Stimulated activated CD4-positive, alpha-beta T cell treated with anti-CD3 and anti-CD28 coated beads, TNF-alpha, amount 100 ng/mL, for 24 hours (primary cell): ENCODE measurements at places on chromosomes 13 and 19.
A peak's percentile ranks its signal among the peaks of the same experiment; 100 is the strongest.

- DNase-seq = no peak
These were observed 17.1 kb downstream of the NAA16 start for GRCh38 chr13:41327994-41328790.

DNA sequence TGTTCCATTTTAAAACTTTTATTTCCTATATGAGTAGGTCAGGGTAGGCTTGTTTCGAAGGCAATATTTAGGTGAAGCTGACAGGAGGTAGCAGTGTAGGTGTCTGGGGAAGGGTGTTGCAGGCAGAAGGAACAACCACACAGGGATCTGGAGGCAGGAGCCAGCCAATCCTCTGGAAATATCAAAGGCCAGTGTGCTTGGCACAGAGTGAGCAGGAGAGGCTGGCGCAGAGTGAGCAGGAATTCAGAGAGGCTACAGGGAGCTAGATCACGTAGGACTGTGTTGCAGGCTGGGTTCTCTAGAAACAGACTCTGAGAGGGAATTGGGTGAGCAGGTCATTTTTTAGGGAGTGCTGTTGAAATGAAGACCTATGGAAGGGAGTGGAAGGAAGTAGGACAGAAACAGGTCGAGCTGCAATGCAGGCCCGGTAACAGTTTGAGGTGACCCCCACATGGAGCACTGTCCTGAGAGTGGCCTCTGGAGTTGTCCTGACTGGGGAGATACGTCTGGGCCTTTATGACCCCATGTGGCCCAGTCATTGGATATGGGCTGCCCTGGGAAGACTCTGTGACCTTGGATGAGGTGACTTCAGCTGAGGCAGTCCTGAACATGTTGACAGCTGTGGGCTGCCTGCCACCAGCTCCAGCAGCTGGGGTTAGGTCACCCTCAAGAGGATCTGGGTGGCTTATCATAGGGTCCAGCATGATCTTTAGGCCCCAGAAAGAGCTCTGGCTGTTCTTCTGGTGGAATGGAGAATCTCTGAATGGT, 51.7 kb downstream of the ERCC5 start:
- DNase-seq = no peak

- DNase-seq = no peak
These were observed 313.3 kb downstream of the HS6ST3 start for GRCh38 chr13:96403241-96403640.

DNA sequence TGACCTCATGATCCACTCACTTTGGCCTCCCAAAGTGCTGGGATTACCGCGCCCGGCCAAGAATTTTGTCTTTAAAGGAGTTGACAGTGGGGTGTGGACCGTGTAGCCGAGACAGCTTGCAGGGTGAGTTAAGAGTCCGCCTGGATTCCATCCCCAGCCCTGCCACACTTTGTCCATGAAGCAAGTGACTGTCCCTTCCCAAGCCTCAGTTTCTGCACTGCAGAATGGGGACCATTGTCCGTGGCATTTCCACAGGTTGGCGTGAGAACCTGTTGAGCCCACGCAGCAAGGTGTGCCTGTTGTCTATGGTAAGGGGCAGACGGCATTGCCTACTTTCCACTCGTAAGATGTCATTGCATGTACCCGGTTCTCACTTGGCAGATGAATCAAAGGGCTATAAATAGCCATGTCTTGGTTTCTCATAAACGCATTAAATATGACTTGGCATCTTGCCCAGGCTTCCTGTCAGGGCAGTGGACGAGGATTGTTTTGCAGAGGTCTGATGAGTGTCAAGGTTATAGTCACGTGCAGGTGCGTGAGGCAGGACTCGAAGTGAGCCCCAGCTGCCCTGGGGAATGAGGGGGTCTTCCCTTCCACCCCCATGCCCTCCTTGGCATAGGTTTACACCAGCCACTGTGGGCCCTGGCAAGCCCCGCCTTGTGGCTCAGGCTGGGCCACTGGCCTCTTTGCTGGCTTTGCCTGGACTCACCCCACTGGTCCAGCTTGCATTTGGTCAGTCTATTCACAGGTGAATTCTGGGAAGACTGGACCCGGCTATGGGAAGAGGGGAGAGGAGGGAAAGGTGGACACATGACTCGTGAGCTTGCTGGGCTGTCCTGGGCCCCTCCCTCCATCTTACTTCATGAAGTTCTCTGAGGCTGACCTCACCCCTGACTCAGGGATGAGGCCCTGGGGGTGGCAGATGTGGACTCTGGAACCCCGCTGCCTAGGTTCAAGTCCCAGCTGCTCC, 14.6 kb downstream of the FAM187B start:
- DNase-seq = peak; percentile 78

DNA sequence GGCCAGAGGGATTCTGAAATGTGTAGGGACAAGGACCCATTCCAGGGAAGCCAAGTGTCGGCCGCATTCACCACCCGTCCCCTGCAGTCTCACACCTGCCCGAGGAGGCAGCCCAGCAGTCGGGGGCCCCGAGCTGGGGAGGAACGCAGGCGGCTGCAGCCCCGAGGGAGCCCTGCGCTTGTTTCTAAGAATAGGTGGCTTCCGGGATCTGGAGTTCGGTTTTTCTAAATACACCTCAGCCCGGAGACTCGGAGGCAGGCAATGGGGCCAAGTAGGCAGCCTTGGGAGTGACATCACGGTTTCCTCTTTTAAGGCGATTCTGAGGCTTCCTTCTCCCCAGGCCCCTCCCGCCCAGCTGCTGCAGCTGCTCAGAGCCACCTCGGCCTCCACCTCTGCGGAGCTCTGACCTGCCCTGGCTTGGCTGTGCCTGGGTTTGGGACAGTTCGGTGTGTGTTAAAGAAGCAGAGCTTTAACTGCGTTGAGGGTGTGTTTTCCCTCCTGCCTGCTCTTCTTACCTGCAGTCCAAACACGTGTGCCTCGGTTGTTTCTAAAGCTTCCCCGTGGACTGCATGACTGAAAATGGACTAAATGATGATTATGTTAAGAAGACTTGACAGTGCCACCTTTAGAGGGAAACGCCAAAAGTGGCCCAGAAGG, 80.5 kb downstream of the COL4A2 start:
- DNase-seq = no peak

GRCh38 chr13:73321043-73321442, 262.2 kb downstream of the KLF5 start:
- DNase-seq = no peak

DNA sequence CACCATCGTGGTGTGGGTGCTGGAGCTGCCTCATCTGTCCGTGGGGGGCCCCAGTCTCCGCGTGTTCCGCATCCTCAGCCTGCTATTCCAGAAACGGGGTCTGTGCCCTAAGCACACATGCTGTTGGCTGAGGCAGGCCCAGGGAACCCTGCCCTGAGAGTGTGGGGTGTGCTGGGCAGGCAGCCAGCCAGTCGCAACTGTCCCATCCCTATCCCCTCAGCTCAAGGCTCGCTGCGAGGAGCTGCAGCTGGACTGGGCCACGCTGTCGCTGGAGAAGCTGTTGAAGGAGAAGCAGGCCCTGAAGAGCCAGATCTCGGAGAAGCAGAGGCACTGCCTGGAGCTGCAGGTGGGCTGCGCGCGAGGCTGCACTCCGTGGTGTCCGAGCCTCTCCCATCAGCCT, 21.9 kb downstream of the PLEKHJ1 start:
- DNase-seq = no peak

DNA sequence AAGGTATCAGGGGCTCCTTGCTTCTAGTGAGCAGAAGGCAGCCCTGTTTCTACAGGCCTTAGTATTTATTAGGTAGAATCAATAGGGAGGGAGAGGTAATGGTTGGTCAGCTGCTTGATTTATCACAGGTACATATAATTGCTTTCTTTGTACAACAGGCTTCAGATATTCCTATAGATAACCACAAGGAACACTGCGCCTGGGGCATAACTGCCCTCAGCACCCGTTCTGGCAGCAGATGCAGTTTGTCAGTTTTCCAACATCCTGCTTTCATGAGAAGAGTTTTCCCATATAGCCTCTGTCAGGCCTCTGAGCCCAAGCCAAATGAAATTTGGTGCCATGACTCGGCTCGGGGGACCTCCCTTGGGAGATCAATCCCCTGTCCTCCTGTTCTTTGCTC, 12.4 kb upstream of the ZNF486 start:
- DNase-seq = no peak

GRCh38 chr19:45146741-45147205, 14.0 kb downstream of the NKPD1 start:
- DNase-seq = no peak

DNA sequence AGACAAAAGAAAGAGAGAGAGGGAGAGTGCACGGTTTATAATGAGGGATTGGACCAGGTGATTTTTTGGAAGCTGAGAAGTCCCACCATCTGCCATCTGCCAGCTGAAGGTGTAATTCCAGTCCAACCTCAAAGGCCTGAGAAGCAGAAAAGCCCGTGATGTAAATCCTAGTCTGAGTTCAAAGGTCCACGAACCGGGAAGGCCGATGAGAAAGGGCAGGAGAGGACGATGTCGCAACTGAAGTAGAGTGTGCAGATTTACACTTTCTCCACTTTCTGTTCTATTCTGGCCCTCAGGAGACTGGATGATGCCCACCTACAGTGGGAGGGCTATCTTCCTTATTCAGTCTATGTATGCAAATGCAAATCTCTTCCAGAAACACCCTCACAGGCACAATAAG, 500.0 kb downstream of the DIAPH3 start:
- no peak for DNase-seq

- DNase-seq = no peak
These were observed 210.7 kb upstream of the SLC10A2 start for GRCh38 chr13:103276775-103277498.

GRCh38 chr13:80339912-80340650, 845 bp downstream of the SPRY2 start:
- no peak for DNase-seq

DNA sequence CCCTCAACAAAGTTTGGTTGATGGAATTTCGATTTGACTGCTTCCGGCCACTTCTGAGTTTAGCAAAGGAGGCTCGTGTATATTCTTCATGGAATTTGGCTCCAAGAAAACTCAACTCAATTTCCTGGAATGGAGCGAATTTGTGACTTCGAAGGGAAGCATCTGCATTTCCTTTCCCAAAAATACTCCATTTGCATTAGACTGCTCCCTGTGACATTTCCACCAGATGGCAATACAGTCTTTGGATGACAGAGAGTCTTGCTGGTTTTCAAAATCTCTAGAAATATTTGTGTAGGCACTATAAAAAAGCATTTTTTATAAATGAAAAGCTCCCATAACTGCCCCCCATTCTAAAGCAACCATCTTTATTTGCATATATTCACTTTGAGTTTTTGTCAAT, 4.1 kb downstream of the C1QTNF9 start:
- DNase-seq = no peak

DNA sequence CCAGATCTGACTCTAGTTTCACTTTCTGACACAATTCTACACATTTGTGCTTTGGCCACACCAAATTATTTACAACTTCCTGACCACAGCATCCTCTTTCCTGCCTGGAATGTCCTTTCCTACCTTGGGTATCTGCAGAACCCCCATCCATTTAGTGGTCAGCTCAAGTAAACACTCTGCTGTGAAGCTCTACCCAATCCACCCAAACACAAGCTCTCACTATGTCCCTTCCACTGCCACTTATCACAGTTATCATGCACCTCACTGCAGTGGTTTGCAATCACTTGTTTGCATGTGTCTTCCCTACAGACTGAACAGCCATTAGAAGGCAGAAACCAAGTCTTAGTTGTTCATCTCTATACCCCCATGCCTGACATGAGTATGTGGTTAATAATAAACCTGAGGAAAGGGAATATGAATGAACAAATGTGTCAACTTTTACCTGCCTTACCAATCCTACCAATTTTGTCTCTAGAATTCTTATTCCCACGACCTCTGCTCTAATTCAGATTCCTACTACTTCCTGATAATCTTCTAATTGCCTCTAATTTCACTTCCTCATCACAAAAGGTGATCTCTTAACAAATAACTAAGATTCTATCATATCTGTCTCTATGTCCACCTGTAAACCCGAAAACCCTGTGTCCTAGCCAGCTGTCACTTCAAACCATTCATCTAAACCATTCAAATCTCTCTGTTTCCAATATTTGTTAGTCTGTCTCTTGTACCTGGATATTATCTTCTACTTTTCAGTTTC, 25.1 kb downstream of the LNX2 start:
- no peak for DNase-seq

GRCh38 chr19:2557093-2557440, 81.1 kb downstream of the GADD45B start:
- no peak for DNase-seq

DNA sequence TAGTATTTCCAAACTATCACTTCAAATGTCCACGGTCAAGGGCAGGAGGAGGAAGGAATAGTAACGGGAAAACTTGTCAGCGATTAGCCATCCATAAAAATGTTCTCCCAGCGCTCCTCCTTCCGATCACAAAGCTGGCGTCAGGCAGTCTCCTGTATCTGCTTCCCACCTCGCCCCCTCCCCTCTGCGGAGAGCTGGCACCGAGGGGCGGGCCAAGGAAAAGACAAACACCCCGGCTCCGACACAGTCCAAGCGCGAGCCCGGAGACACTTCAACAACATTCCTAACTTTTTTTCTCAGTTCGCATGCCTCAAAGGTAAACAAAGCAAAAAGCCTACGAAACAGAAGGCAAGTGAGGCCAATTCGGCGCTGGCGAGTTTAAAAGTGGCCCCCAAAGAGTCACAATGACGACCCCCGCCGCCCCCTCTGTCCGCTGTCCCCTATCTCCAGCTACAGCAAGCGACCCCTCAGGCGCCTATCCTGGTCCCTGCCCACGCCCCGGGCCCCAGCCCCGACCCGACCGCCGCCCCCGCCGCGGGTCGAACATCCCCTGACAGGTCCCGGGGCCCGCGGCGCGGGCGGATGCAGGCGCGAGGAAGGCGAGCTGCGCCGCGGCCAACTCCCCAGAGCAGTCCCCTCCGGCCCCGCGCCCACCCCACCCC, 736 bp downstream of the SMAD9 start:
- DNase-seq = no peak

DNA sequence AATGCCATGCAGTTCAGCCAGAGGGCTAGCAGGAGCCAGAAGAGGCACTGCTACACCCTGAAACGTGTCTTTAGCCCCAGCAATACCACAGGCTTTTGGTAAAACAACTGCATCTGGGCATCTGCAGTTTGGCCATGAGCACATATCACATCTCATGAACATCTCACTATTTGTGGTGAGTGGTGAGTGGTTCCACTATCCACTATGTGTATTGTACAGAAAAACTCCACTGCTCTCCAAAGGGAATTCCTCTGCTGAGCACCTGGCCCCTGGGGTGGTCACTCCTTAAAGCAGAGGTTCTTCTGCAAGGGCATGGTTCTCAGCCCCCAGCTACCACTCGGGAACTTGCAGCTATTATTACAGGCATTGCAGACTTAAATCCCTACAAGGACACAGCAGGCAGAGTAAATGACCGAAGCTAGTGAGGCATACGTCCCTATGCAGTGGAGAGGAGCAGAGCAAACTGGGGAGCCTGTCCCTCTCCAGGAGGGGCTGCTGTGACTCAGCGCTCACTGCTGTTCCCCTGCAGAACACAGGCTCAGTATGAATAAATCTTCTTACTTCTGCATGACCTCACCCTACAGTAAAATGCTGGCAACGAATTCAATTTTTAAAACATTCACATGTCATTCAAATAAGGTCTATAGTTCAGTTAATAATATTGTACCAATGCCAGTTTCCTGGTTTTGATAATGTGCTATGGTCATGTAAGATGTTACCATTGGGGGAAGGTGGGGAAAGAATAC, 332.4 kb upstream of the ZNF507 start:
- DNase-seq = no peak

GRCh38 chr19:40147693-40148347, 43.4 kb upstream of the MAP3K10 start:
- DNase-seq = no peak

DNA sequence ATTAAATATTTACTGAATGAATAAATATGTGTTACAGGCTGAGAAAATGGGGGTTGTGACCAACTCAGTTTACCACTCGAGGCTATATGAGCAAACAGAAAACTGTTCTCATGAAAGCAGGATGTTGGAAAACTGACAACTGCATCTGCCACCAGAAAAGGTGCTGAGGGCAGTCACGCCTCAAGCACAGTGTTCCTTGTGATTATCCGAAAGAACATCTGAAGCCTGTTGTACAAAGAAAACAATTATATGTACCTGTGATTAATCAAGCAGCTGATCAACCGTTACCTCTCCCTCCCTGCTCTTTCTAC, 6.2 kb upstream of the KLK13 start:
- no peak for DNase-seq
